Renal cortical epithelial cell (primary cell): ENCODE measurements at places on chromosomes 5 and 9. TPM values are rescaled to one million over a fixed set of nuclear protein-coding genes. Genes with fewer than 3 reads are reported as not detected.

- DNase-seq = no peak
Observed at GRCh38 chr5:159923008-159923407, 6.7 kb downstream of the ADRA1B start.

DNA sequence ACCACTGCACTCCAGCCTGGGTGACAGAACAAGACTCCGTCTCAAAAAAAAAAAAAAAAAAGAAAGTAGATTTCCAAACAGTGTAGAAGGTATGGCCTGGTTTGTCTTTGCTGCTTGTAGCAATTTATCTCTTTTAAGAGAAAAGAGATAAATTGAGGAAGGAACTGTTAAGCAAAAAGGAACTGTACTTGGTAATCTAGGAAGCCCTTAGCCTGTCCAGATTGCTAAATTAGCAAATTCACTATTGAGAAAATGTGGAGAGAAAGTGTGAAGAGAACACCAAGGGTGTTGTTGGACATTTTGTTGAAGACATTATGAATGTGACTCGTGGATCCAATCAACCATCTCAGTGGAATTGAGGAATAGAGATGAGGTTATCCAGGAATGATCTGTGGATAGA is 13.0 kb upstream of the SUSD3 start:
- no peak for DNase-seq

EPB41L4B gene
- total RNA-seq = 5.8 and 13.5 TPM in 2 replicates

BTNL3 gene
- not detected in 2 replicates for total RNA-seq

DNA sequence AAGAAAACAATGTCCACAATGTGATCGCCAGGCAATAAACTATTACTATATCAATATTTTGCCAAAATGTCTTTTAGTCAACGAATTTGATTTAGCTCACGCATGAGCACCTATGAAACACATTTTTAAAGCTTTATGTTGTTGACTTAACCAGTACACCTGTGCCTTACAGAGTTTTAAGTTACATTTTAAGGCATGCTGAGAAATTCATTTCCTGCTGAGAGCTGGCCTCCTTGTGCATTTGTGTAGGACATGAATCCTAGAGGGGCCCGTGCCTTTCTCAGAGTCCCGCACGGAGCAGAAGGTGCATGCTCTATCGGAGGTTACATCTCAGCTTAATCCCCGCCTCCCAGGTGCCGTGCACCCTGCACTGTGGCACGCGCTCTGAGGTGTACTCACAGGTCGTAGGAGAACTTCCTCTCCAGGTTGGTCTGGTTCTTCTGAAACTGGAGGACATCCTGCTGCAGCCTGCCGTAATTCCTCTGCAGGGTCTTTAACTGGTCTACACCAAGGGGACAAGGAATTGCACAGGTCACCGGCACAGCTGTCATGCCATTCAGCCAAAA is 53.2 kb downstream of the GOLM1 start:
- no peak for DNase-seq

LCP2 gene
- total RNA-seq = not detected in 2 replicates
